Osteoblast (primary cell): ENCODE measurements at places on chromosomes 11 and 22. TPM values are rescaled to one million over a fixed set of nuclear protein-coding genes. Genes with fewer than 3 reads are reported as not detected.
A peak's percentile ranks its signal among the peaks of the same experiment; 100 is the strongest.

DNA sequence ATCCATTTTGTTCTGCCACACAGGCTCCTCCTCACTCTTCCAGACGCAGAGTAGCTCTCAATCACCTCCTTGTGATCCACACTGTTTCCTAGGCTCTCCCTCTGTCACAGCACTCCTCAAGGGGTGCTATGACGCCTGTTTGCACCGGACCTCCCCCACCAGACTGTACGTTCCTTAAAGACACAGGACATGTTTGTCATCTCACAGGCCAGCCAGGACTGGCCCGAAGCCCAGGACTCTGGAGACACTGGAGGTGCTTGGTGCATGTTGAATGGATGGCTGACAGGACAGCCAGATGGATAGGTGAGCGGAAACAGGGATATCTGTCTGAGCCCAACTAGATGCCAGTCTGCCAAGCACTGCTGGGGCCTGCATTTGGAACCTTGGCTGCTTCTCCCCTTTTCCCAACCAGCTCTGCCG is 13.6 kb downstream of the PLA2G6 start:
- DNase-seq = peak; percentile 22

DNA sequence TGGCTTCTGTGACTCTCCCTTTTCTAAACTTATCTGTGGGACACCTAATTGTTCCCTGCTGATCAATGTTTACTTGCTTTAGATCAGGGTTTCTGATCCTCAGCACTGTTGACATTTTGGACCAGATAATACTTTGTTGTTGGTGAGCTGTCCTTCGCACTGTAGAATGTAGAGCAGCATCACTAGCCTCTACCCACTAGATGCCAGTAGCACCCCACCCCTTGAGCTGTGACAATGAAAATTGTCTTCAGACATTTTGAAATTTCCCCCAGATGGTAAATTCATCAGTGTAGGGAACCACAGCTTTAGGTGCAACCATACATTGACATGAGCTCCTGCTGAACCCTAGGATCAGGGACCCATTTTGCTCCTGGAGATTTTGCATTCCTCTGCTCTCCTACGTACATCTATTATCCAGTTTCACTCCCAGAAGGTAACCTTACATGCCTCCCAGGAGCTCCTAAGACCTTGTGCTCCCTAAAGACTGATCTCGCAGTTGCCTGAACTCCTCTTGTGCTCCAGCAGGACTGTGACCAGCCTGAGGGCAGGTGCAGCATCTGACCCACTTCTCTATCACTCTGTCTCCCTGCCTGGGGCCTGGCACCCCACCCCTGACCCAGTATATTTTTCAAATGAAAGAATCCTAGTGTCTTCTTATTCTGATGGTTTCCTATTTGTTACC is 107.8 kb downstream of the FAR1 start:
- DNase-seq = no peak

- DNase-seq = peak; percentile 58
Measured at GRCh38 chr22:26709617-26710390, 52.4 kb downstream of the MIAT start.

Gene FOLH1
- total RNA-seq = 0.36 TPM in 1 of 2 replicates, not detected in the other

Gene RNF121
- total RNA-seq = 32.1 and 32.2 TPM in 2 replicates
